CD8-positive, alpha-beta memory T cell (primary cell): ENCODE measurements at places on chromosomes 6 and 20.

DNA sequence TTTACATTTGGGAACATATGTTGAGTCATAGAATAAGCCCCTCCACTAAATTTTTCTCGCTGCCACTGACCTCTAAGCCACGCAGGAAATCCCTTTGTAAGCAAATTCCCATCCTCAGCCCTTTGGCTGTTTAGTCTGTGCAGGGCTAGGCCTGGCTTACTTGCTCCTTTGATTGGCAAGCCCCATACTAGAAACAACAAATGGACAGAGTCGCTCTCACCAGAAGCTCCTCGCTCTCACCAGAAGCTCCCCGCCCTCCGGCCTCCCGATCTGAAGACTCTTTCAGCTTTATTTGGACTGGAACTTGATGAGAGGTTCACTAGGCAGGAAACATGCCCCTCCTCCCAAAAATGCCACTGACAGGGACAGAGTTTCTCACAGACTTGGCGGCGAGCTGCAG lies 149.2 kb upstream of the EXOC2 start:
- no peak for DNase-seq

DNA sequence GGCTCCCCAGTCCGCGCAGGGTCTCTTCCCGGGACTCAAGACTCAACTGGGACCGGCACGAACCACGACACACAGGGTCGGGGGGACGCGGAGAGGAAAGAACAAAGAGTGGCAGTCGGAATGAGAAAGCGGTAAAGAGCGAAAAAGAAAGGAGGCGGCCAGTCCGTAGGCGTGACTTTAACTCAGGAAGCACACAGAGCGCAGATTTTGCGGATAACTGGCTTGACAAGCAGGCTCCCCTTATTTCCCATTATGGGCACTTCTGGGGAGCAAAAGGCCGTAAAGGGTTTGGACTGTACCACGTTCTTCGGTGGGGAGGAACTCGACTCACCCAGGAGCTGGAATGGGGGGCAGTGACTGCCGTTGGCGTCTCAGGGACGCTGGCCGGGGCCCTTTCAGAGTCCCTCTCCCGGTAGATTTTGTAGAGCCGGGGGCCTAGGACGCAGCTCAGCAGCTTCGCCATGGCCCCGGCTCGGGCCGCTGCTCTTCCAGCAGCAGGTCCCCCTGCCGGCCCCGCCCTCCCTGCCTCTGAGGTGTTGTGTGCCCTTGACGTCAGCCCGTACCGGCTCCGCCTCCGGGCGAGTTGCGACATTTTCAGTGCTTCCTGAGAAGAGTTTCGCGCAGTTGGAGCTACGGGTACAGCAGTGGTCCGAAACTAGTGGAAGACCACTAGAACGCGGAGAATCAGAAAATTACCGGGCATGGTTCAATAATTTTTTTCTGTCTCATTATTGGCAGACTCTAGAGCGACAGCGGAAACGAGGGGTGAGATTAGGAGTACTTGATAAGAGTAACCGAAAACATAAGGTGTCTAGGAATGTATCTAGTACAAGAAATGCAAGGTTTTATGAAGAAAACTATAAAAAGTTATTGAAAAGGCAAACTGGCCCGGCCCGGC lies at the start of gene ABHD16A:
ABHD16A (minus strand) TSS at position 506 of the 898 bp plus-strand sequence; CDS start at position 463, 43 bp downstream.
- DNase-seq: peak; percentile 96

GRCh38 chr20:9290331-9290730 lies 221.4 kb downstream of the PLCB4 start:
- DNase-seq: no peak

GRCh38 chr6:108795814-108796213 lies 52.4 kb upstream of the ARMC2 start:
- no peak for DNase-seq

GRCh38 chr6:81634155-81634880 lies 118.2 kb downstream of the TENT5A start:
- no peak for DNase-seq

GRCh38 chr20:34089655-34090345 lies 22.2 kb downstream of the EIF2S2 start:
- DNase-seq: no peak

DNA sequence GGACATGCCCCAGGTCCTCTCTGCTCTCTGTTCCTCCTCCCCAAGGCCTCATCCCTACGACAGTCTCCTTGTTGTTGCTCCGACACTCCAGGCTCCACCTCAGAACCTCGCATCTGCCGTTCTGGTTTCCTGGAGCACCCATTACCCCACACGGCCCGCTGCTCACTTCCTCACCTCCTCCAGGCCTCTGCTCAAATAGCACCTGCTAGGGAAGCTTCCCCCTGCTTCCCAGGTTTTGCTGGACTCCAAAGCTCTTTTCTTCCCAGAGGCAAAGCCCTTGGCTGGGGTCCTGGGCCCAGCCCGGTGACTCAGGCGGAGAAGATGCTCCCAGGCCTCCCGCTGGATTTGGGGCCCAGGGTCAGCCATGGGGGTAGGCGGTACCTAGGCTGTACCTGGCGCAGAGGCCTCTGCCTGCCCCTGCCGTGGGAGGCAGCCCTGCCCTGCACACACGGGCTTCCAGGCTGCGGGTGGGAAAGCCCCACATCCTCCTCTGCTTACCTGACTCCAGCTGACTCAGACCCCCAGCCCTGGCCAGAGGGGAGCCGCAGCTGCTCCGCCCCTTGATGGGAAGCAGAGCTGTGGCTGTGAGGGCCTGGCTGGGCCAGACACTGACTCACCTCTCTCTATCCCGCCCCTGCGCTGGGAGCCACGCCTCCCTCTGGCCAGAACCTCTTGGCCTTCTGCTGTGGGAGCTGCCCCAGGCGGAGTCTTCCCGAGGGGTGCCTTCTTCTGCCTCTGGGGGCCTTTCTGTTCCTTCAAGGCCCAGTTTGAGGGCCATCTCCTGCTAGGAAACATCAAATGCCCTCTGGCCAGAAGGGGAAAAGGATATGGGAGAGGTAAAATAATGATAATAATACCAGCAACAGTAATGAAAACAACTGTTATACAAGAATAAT lies 130.5 kb downstream of the CEBPB start:
- no peak for DNase-seq

DNA sequence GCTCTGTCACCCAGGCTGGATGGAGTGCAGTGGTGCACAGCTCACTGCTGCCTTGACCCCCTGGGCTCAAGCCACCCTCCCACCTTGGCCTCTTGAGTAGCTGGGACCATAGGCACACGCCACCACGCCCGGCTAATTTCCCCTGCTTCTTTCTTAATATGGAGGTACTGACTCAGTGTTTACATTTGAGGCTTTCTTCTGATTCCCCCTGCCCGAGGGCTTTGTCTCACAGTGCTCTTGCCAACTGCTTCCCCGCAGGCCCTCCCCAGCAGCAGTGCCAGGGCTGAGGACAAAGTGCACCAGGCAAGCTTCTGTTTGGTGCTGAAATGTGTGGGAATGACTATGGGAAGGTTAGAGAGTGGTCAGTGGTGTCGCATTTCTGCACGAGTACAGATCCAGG lies 34.8 kb downstream of the NR2E1 start:
- no peak for DNase-seq

DNA sequence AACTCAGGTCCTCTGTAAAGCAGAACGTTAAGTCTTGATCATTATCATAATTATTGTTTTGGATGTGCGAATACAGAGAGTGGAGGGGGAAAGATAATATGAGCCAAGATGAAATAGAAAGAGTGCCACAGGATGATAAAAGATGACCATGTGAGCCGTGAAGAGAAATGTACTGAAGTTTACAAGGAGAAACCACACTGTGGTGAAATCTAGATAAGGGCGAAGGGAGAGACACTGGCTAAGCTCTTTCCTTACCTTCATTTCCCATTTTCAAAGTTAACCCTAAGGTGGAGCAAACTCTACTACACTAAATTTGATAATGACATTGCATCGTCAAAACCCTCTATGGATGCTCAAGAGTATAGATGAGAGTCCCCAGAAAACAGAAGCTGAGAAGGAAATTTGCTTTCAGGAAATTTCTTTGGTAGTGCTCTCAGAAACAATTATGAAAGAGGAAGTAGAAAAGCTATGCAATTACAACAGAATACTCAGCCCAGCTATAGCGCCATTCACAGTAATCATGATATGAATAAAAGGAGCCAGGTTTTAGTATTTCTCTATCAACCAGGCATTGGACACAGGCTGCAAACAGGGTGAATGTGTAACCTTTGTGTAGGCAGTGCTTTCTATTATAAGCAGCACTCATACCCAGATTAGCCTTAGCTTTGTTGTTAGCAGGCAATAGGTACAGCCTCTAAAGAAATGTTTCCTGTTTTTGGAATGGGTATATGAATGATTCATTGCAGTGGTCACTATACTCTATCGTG lies 1080.7 kb downstream of the GRIK2 start:
- DNase-seq: no peak

DNA sequence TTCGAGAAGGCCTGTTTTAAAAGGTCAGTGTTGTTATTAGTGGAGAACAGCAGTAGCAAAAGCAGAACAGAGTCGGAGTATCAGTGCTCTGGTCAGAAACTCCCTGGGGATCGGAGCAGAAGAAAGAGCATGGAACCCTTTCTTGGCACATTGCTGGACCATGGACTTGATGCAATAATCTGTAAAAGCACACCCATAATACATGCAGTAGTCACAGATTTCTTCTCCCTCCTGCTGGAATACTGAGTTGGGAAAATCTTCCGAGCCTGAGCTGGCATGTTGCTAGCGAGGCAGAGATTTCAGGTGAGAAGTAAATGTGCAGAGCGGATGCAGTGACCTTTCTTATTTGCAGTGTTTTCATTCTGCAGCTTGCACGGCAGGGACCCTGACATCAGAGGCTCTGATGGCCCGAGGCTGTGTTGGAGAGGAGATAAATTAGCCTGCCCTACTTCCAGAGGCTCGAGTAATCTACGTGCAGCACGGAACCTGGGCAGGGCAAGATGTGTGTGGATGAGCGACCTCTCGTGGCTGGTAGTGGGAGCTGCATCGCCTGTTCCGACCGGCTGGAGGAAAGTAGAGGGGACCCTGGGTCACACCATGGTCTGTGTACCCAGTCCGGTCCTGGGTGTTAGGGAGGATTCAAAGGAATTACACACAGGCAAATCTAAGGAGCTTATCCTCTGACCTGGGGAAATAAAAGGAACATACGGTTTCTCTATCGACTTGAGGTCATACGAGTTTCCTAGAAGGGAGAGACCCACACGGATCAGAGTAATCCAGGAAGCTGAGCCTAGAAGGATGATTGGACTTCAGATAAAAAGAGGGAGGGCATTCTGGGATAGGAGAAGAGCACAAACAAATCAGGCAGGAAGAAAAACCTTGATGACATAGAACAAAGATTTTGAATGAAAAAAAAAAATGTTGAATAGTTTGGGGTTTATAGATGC lies 137.0 kb upstream of the STMND1 start:
- DNase-seq: peak; percentile 36

DNA sequence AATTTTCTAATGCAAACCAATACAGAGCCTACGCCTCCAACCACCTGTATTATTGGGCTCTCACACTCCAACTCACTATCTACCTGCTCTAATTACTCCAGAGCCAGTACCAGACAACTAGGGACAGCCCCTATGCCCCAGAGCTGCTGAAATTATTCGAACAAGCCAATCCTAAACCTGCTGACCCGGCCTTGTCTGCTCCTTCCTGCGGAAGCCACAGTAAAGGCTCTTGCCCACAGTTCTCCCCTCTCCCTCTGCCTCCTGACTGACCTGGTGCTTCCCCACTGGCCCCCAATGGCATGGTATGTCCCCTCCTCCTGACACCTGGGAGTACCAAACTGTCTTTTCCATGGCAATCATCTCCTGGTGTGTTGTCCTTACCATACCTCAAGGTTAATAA lies 4.1 kb upstream of the TOX2 start:
- DNase-seq: no peak

GRCh38 chr6:9834233-9834632 lies 580.6 kb downstream of the TFAP2A start:
- DNase-seq: no peak

GRCh38 chr6:11413728-11414127 lies 123.8 kb upstream of the TMEM170B start:
- DNase-seq: no peak

DNA sequence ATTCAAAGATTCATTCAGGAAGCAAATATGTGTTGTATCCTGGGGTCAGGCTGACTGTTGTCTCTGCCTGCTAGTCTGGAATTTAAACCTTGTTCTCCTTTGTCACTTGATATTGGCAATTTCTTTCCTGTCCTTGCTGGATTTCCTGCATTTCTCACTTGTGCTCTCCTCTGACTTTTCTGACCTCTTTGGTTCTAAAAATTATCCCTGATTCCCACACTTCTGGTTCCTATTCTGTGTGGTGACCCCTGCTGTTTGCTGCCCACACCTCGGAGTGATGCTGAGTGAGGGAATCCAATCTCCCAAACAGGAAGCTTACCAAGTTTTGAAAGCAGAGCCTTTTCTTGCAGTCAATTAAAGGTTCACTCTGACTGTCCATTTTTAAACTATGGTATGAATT lies 345.3 kb downstream of the CDKAL1 start:
- DNase-seq: no peak

DNA sequence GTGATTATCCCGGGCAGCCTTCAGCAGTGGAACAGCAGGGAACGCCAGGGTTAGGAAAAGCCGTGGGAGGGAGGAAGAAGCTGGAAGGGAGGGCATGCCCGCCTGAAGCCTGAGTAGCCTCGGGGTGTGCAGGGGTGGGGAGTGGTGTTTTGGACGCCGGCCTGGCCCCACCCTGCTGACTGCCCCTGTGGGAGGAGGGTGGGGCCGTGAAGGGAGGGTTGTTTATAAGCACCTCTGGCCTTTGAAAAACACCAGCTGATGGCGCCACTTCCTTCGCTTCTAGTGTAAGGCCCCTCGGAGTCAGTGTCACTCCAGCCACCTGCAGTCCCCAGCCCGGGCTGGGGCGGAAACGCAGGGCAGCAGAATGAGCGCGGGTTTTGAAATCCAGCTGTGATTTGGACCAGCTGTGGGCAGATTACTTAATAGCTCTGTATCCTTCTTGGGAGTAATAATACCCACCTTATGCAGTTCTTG lies 52.8 kb upstream of the BMP6 start:
- no peak for DNase-seq

DNA sequence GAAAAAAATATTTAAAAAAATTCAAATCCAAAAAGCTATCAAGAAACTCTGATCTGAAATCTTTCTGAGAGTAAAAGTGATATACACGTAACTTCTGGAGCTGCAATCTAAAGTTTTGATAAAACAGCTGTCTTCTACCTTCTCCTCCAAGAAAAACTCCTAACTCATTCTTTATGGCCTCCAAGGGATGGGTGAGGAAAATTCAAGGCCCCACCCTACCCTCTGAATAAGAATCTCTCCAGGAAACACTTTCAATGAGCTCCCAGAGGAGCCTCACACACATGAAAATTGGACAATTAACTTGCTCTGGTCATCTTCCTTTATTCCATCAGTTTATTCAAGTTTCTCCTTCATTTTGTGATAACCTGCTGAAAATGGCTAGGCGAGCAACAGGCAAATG lies 93.4 kb downstream of the FNDC1 start:
- no peak for DNase-seq
